ENCODE measurements at places on chromosomes 3 and 15.
A peak's percentile ranks its signal among the peaks of the same experiment; 100 is the strongest.

GRCh38 chr3:187082758-187083375 is 56.4 kb downstream of the RPL39L start:
- no peak for DNase-seq

GRCh38 chr3:178107804-178108203 is 428.4 kb upstream of the KCNMB2 start:
- DNase-seq, result no peak

GRCh38 chr15:39651881-39652280 is 71.0 kb downstream of the THBS1 start:
- DNase-seq, result no peak

DNA sequence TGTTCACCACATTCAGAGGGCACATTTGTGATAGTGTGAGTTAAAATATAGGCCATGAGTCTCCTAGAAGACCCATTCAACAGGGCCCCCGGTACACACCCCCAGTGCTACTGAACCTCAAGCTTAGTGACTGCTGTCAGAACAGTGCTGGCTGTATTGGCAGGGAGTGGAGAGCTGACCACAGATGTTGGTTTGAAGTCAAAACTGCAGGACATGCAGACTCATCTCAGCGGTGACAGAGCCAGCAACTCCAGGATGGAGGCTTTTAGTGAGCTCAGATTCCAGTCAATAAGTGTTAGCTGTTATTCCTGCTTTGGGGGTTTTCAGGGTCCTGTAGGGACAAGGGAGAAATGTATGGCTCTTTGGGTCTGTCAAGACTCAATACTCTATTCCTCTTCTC is 29.1 kb downstream of the PRR20G start:
- DNase-seq, result no peak

DNA sequence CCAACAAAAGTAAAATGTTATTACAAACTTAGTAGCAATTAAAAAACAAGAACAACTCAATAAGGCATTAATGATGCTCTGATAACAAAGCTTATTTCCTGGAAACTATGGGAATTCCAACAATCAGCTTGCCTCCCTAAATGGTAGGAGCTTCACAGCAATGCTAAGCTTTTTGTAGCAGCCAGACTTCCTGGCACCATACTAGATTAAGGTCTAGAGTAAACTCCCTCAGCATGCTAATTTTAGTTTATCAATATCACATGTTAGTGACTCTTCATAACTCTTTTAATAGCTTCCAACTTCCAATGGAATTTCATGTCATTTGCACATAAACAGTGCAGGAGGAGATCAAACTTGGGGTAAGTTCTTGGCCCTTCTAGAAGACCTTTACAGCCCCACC is 782.0 kb downstream of the MCTP2 start:
- no peak for DNase-seq

- DNase-seq, result no peak
These were observed 116.7 kb downstream of the NR1I2 start for GRCh38 chr3:119898478-119899191.

DNA sequence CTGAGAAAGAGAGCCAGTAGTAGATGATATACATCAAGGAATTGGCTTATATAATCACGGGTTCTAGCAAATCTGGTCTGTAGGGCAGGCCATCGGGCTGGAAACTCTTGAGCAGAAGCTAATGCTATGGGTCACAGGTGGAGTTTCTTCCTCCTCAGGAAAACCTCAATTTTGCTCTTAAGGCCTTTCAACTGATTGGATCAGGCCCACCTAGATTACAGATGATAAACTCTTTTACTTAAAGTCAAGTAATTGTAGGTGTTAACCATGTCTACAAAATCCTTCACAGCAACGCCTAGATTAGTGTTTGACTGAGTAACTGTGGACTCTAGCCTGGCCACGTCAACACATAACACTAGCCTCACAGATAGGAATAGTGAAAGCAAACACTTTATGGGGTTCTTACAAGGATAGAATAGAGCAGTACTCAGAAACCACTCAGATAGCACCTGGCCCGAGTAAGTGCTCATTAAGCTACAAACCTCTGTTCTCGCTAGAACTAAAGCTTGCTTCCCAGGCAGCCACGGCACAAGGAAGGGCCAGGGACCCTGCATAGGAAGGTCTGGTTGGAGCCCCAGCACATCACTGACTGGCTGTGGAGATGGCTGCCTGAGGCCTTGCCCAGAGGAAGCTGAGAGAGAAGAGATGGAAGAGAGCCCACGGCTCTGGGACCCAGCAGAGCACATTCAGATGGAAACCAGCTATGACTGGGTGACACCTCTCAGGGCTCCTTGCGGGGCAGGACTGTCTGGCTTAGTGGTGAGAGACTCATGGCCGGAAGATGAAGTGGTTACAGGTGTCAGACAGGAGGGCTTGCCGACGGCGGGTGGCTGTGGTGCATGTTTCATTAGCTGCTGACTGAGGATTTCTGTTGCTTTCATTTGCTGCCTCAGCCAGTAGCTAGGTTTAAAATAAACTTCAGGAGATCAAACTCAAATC is 202.5 kb upstream of the TLE3 start:
- peak; percentile 37 for DNase-seq

DNA sequence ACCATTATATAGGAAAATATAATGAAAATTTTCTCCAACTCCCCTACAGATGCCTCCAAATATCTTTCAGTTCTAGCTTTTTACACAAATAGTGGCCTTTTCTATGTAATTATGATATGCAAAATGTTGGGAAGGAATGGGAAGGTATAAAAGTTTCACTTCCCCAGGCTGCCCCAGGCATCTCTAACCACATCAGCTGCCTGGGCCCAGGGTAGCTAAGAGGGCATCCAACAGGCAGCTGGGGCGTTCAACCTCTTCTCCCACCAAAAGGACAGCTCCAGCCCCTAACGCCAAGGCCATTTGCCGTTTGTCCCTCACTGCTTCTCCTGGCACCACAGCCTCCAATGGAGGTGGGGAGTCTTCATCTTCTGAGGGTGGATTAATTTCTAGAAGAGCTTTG is 188.1 kb upstream of the TSC22D2 start:
- no peak for DNase-seq

DNA sequence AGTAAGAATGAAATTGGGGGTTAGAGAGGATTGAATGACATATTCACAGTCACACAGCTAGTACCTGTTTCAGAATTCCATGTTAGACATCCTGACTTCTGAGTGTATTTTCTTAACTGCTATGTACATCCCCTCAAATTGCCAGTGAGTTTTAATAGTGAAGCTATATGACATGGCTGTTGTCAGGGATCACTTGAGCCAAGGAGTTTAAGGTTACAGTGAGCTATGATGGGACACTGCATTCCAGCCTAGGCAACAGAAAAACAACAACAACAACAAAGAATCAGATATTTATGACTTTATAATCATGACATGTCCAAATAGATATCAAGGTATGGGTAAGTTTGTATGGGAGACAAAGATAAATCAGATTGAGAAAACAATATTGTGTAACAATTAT is 16.6 kb downstream of the PARP15 start:
- no peak for DNase-seq

DNA sequence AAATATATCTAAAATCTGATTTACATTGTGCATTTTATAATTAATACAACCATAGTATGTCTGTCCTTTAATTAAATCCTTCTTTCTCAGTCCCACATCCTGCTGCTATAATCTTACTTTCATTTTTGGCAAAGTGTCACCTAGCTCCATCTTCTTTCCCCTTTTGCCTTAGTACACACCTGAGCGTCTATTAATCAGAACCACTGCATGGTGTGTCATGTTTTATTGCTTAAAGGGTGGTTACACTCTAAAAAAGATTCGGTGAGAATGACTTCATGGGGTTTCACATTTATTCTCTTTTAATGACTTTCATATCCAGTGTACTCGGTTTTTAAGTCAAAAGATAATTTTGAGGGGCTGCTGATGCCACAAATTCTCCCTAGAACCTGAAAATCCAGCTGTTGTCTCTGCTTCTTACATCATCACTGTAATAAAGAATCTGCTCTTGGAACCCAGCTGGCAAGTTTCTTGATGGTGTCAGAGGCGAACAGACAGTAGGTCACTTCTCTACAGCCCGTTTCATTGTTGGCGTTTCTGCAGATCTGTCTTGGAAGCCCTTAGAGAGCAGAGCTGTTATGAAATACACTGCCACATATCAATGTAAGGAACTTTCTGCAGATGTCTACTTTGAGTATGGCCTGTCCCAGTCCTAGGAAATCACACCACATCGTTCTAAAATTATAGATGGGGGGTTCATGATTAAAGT is 99.7 kb downstream of the TIGIT start:
- no peak for DNase-seq

DNA sequence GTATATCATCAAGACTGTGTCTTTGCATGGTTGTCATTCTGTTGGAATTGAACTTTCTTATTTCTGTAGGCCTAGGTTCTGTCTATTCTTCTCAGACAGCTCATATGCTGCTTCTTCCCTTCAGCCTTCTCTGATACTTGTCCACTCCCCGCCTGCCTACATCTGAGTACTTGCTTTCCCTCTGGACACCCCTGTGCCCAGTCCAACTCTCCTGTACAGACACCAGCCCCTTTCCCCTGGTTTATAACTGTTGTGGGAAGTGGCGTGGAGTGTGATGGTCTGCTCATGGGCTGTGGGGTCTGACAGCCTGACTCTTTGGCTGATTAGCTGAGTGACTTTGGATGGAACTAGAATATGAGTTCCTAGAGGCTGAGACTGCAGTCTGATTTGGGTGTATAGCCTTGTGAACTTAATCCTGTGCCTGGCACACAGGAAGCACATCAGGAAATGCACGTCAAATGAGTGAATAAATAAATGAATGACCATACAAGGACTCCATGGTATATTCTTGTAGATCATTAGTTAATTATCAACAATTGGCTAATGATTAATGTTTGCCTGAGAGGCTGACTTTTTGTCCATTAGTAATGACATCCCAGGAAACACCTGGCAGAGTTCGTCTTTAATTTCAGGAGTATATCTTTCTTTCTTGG is 11.8 kb downstream of the CACNA1D start:
- DNase-seq, result no peak

DNA sequence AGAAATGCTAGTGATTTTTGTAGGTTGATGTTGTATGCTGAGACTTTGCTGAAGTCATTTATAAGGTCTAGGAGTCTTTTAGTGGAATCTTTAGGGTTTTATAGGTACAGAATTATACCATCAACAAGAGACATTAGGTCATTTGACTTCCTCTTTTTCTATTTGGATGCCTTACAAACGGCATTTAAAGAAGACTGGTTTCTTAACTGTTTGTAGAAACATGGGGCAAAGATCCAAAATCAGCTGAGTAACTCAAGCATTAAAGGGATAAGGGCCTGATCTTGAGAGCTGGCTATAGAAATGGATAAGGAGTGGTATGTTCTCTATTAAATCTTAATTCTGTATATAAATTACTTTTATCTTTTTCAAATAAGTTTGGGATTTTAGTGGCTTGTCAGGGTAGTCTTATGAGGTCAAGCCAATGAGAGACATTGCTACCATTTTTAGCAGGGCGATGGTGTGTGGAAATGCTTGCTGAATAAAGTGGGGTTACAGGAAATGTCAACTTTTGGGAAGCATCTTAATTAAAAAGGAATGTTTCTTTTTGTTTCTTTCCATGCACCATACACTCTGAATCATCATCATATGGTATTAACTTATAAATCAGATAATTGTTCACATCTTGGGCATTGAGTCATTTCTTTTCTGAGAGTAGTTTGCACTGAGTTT is 197.7 kb upstream of the GBE1 start:
- no peak for DNase-seq

GRCh38 chr3:19937459-19938294 is 3.7 kb upstream of the EFHB start:
- DNase-seq, result no peak

DNA sequence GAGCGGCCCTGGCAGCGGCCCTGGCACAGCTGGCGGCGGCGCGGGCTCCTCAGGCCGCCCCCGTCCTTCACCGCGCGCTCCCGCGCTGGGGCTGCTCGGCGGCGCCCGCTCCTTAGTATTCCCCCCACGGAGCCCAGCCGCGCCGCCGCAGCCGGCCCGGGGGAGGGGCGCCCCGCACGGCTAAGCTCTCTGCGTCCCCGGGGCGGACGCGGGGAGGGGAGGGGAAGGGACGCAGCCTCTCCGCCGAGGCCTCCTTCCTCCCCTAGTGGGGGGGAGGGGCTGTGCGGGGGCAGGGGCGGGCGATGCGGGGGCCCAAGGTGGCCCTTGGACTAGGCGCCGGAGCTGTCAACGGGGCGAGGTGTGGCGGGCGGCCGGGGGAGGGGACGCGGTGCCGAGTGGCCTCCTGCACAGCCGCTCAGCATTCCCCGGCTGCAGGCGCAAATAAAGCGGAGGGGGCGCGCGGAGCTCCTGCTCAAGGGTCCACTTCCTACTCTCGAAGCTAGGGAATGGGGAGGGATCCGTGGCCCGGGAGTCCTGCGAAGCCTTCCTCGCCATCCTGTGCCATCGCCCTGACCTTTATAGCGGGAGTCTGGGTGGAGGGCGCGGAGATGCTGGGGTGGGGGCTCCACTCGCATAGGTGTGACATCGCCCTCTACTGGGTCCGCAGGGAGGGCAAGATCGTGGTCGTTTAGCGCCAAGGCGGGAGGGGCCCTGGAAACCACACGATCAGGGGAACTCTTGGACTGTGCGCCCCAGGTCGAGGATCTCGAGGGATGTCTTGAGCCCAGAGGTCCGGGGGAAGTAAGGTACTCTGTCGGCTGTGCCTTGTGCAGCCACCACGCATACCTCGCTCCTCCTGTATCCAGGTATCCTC is 22.2 kb downstream of the EPHB3 start:
- no peak for DNase-seq

DNA sequence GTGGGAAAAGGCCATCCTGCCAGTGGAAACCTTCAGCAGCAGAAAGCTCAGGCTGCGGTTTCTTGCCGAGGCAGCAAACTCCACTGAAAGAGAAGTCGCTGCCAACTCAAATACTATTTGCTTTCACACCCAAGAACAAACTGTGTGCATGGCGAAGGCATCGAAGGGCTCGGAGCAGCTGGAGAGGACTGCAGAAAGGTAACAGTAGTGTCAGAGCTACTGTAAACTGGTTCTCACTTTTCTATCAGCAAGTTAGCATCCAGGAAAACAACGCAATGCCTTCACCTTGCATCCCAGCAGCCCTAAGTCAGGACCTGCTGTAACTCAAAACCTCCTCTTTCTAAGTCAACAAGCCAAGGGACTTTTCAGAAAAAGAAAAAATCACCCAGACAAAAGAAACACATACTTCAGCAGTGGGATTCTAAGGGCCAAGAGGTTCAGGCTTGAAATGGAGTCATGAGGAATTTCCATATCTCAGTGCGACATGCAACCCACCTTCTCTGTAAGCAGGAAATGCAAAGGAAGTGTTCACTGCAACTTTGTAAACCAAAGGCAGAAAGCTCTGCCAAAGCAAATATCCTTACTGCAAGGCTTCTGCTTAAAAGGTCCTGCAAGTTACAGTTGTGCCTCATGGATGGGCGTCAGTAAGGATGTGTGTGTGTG is 193.5 kb downstream of the FOXP1 start:
- DNase-seq, result no peak

- DNase-seq, result no peak
These were observed 102.9 kb downstream of the PLCH1 start for GRCh38 chr3:155641956-155642355.

GRCh38 chr3:188053036-188053340 is 101.0 kb upstream of the LPP start:
- no peak for DNase-seq

DNA sequence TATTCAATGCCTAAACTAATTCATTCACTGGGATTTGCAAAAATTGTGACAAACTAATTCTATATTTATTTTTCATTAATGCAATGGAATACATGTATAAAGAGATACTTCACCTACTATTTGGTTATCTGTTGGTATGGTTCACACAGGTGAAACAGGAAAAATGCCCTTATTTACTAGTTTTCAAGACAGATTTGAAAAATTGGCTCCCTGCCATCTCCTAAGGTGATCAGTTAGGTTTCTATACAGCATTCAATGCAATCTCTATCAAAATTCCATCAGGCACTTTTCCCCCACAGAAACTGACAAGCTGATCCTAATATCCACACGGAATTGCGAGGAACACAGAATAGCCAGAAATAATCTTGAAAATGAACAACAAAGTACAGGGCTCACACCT is 101.1 kb downstream of the DLG1 start:
- no peak for DNase-seq

All from stimulated activated CD4-positive, alpha-beta T cell treated with anti-CD3 and anti-CD28 coated beads, Interleukin-2, amount 100 ng/mL, for 48 hours (primary cell).